Fibroblast of villous mesenchyme (primary cell): ENCODE measurements at places on chromosomes 4 and X. TPM values are rescaled to one million over a fixed set of nuclear protein-coding genes. Genes with fewer than 3 reads are reported as not detected.

DNA sequence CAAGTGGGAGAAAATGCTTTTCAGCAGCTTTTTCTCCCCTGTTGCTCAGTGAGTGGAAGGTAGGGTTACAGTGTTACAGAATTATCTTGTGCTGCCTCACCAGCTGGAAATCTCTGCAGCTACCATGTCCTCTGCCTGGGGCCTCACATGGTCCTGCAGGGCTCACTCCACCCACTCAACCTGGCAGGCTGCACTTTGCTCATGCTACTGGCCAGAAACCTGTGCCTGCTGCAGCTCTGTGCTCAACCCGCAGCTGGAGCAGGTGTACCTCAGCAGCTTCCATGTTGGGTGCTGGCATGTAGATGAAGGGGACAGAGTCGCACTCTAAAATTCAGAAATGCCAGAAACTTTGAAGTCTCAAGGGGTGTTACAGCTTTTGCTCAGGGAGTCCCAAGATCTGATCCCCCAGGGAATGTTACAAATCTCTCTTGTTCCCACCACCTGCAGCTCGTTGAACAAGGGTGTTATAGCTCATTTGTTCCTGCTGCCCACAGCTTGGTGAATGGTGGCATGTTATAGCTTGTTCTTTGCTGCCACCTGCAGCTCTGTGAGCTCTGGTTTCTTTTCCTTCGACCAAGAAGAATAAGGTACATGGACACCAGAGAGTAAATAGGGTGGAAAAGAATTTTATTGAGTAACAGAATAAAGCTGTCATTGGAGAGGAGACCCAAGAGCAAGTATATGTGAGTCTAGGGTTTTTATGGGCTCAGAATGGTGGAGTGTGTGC lies 845.8 kb downstream of the TECRL start:
- DNase-seq = no peak

GRCh38 chrX:96579252-96579651 lies 105.4 kb upstream of the DIAPH2 start:
- DNase-seq = no peak

DNA sequence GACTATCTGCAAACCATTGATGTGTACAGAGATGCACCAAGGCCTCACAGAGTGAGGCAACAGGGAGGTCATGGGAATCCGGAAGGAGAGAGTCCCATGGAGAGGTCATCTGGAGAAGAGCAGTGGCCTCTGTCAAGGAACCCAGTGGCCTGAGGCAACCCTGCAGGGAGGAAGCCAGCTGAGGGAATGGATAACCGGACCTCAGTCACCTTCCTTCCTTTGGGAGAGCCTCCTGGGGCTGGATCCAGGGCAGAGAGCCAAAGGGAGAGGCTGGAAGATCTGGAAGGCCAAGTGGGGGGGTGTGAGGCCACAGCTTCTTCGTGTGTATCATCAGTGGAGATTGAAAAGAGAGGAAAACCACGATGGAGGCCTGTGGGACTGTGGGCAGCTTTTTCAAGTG lies 24.3 kb upstream of the CD38 start:
- peak; percentile 51 for DNase-seq

DNA sequence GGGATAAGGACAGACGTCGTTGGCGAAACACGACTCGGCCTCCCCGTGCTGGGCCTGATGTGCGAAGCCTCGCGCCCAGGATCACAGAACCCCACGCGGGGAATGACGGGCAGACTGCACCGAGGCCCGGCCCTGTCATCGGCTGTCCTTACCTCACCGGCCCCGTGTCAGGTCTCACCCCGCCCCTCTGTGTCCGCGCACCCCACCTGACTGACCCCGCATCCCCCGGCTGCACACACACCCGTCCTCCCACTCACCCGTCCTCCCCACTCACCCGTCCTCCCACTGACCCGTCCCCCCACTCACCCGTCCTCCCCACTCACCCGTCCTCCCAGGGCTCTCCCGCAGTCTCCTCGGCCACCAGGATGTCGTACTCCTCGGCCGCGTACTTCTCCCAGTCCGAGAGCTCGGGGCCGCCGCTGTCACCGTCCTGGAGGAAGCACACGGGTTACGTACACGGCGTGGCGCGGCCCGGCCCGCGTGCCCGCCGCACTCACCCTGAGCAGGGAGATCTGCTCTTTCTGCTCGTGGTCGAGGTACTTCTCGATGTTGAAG lies 19.8 kb upstream of the GTPBP6 start:
- DNase-seq = no peak

GRCh38 chr4:141896687-141897086 lies 260.3 kb downstream of the IL15 start:
- DNase-seq = no peak

DNA sequence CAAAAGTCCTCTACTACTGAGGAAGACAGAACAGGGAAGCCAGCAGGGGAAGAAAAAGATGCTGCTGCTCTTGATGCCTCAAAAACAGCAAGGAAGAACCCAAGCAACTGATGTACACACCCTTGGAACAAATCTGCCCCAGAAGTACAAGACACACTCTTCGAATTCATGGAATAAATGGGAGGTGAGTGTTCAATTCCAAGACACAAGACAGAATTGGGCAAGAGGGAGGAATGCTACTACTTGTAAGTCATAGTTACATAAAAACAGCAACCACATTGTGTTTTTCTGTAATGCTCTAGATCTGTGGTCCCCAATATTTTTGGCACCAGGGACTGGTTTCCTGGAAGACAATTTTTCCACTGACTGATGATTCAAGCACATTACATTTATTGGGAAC lies 58.0 kb upstream of the H2AZ1 start:
- DNase-seq = peak; percentile 71

GRCh38 chrX:74220277-74220676 lies 83.7 kb upstream of the ZCCHC13 start:
- DNase-seq = no peak

Gene CNKSR2
- total RNA-seq = 1.9 and 4.7 TPM in 2 replicates

Gene BOD1L1
- total RNA-seq = 21.9 and 23.7 TPM in 2 replicates

Gene RXFP1
- total RNA-seq = 1.3 and 1.7 TPM in 2 replicates

Gene AMTN
- total RNA-seq = not detected in 2 replicates

Gene KLF8
- total RNA-seq = 2.3 and 3.0 TPM in 2 replicates

Gene SPANXD
- 0.43 TPM in 1 of 2 replicates, not detected in the other for total RNA-seq

Gene SPANXA1
- not detected in 2 replicates for total RNA-seq
